ENCODE measurements at places on chromosomes 2 and 18.

DNA sequence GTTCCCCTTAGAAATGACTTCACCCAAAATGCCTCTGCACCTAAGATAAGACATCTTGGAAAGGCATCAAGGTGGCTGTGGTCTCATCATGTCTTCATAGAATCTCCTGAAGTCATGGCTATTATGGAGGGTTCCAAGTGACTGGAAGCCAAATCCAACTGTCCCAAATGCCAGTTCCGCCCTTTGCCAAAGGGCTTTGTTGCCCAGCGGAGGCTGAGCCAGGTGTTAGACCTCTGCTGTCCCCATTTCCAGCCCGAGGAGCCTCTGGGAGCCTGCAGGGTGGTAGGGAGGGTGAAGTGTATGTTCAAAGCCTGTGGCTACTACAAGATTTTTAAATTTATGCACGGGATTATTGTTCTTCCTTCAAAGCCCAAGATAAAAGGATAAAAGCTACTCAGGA is 25.7 kb downstream of the RHOB start:
- DNase-seq = no peak

- DNase-seq = no peak
Measured at GRCh38 chr2:98072442-98072841, 14.5 kb upstream of the VWA3B start.

DNA sequence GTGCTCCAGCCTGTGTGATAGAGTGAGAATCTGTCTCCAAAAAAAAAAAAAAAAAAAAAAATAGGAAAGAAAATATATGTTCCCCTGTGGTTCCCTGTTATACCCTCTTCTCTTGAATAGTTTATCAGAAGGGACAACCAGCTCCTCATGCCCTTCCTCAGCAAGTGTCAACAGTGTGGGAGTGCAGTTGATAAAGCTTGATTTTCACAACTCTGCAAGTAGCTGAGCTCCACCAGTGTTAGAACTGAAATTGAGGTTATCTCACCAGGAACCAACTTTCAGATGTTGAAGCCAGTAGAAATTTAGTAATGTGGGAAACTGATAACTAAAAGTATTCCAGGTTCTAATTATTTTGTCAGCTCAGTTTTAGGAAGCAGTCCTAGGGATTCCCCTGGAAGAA is 25.1 kb downstream of the NEDD4L start:
- DNase-seq = no peak

DNA sequence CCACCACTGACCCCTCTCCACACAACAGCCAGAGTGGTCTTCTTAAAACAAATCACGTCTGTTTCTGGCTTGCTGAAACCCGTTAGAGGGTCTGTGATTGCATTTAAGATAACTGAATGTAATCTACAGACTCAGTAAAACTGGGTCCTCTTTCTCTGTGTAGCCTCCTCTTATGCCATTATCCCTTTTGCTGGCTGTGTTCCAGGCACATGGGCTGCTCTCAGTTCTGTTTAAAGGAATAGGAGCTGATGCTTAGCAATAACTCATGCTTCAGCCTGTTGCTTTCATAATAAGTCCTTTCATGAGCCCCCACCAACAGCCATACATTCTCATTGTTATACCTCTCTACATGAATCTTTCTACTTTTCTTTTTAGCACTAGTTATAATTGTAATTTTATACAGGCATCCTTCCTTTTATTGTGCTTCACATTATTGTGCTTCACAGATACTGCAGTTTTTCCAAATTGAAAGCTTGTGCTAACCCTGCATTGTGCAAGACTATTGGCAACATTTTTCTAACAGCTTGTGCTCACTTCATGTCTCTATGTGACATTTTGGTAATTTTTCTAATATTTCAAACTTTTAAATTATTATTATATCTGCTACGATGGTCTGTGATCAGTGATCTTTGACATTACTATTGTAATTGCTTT is 782.6 kb downstream of the MBD2 start:
- no peak for DNase-seq

DNA sequence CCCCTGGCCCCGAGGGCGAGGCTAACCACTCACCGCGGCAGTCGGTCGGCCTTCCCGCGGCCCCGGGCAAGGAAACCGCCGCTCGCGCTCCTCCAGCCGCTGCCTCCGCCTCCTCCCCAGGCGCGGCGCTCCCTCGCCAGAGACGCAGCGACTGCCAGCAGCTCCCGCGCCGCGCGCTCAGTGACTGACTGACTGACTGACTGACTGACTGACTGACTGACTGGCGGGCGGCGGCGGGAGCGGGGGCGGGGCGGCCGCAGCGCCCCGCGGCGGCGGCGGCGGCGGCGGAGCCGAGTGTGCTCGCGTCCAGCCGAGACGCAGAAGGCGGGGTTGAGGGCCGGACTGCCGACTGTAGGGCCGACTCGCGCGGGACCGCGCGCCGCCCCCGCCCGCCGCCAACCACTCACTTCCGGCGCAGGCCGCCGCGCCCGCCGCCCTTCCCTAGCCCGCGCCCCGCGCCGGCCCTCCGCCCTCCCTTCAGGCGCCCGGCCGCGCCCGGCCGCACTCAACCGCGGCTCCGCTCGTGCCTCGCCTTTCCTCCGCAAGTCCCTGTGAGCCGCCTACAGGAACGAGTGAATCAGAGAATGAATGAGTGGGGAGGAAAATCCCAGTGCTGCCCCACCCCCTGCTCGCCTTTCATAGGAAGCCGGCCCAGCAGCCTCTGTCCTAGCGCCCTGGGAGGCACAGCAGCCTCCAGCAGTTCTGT is at the start of gene RAPH1:
Gene RAPH1 (minus strand): TSS at position 224 of the 706 bp plus-strand sequence. CDS start 39,948 bp downstream, outside the sequence.
- DNase-seq = peak; percentile 70

DNA sequence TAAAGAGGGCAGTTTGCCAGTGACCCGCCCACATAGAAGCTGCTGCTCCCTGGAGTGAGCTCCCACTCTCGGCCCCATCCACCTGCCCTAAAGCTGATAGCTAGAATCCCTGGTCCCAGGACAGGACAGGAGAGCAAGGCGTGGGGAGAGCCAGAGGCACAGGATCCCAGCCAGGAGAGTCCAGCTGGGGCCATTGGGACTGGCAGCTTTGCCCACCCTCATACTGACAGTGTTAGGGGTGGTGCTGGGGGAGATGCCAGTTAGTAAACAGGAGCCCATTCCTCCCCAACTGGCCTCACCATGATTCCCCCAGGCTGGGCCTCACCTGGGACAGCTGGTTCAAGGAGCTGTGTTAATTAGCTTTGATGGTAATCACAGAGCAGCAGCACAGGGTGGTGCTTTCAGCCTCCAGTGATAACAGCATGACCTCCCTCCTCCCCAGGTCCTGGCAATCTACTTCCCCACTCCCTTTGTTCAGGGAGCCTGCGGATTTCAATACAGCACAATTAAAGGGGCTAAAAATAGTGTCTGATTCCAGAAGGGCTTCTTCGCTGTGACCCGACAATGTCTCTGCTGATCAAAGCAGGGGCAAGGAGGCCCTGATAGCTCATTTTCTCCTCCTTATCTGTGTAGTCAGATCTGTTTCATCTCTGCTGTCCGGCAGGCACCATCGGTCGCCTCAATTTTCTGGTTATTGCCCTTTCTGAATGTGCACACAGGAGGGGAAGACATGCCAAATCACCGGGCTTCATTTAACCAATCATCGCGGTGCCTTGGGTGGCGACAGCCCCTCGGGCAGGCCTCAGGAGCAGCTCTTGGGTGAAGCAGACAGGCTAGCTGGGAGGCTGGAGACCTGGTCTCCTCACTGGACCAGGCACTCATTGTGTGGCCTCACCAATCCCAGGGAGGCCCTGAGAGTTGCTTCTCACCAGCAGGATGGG is 119.9 kb upstream of the TEX51 start:
- DNase-seq = no peak

DNA sequence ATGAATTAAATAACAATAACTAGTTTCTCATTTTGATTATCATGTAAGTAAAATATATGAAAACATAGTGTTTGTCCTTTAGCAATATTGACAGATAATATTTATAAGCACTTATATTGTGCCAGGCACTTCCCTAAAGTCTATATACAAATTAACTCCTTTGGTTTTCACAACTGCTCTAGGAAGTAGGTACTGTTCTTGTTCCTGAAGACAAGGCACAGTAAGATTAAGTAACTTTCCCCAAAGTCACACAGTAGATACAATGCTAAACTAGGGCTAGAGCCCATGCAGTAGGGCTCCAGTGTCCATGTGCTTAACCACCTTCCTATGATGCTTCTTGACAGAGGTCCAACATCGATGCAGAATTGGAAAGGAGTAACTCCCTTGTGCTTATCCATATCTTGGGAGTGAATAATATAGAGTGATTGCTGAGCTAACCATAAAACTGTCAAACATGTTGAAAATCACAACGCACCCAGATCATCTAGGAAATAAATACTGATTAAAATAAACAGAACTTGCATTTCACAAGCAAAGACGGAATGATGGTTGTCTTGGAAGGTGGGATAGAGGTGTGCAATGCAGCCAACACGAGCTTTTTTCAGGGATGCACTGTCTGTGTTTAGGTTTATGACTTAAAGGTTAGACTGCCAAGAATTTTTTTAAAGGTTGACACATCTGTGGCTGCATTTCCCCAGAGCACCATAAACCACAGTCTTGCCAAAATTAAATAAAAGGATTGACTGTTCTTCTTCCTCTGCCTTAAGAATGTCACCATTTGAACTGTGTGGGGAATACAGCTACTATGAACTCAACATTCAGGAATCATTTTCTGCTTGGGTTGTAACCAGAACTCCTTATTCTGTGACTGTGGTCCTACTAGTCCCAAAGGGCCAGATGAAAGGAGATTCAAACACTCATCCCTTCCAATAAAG is 80.8 kb downstream of the ANKRD44 start:
- DNase-seq = no peak

- DNase-seq = no peak
Measured at GRCh38 chr2:187916799-187917198, 362.6 kb upstream of the TFPI start.

DNA sequence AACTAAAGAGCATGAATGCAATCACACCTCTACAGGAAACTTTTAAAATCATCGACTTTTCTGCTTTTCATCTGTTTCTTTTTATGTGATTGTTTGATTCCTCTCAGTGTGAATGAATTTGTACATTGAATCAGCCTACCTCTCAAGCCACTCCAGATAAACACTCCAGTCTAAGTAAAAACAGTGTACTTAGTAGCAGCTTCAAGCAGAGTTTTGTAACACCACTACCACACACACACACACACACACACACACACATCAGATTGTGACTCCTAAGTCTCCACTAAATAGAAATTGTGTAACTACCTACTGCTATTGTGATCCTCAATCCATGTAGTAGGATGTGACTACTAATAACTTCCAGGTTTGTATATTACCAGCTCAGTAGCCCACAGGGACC is 65.3 kb upstream of the EPB41L5 start:
- DNase-seq = no peak

GRCh38 chr18:46182633-46183358 is 78.6 kb downstream of the HAUS1 start:
- DNase-seq = no peak

DNA sequence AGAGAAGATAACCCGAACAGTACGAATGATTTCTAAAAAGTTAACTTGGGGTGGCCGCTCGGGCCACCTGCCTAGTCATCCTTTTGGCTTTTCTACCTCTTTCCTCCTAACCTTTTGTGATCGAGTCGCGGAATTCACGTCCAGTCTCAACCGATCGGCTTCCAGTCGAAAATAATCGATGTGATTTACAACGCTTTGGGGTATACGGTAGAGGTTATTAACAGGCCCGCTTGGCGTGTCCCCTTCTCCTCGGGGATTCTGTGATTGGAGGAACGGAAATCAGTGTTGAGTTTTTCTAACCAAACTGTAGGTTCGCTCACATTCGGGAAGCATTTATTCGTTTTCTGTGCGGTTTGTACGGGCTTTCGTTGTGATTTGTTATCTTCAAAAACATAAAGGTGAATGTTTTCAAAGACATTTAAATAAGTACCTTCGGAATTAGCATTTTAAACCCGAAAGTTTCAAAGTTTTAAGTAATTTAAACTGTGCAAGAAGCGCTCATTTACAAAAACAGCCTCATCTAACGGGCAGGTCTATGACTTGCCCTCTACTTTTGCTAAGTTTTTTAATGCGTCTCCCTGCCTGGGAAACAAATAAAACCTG is 588 bp upstream of the FOXI3 start:
- DNase-seq = peak; percentile 6

DNA sequence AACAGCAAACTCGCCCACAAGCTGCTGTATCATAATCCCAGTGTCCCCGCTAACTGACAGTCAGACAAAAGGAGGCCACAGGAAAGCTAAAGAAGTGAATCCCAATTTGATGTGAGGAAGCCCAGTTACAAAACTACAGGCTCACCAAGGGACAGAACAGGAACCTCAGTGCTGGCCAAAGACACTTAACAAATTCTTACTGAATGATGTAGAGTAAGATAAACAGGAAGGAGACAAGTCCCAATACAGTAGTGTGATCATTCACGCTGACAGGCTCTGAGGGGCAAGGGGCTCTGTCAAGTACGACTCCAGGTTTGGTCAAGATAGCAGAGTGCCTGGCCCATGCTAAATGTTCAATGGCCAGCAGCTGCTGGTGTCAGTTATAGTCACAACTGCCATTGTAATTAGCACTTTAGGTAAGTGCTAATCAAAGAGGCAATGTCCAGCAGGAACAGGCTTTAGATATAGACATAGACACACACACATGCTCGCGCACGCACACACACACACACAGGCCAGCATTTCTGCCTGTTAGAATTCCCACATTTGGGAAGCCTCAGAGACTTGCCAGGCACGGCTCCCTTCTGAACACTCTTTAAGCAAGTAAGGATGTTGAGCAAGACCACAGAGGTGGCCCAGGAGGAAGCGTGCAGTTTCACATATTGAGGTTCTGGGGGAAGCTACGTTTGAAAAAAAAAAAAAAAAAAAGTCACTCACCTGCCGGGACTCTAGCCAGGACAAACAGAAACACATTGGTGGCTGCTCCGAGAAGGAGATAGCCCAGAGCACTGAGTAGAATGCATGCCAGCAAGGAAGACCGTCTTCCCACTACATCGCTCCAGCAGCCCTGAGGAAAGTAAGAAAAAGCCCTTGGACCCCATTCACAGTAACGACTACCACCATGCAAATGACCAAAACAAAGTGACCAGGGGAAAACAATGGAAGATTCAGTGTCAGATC is 35.4 kb upstream of the TMEM182 start:
- DNase-seq = no peak

DNA sequence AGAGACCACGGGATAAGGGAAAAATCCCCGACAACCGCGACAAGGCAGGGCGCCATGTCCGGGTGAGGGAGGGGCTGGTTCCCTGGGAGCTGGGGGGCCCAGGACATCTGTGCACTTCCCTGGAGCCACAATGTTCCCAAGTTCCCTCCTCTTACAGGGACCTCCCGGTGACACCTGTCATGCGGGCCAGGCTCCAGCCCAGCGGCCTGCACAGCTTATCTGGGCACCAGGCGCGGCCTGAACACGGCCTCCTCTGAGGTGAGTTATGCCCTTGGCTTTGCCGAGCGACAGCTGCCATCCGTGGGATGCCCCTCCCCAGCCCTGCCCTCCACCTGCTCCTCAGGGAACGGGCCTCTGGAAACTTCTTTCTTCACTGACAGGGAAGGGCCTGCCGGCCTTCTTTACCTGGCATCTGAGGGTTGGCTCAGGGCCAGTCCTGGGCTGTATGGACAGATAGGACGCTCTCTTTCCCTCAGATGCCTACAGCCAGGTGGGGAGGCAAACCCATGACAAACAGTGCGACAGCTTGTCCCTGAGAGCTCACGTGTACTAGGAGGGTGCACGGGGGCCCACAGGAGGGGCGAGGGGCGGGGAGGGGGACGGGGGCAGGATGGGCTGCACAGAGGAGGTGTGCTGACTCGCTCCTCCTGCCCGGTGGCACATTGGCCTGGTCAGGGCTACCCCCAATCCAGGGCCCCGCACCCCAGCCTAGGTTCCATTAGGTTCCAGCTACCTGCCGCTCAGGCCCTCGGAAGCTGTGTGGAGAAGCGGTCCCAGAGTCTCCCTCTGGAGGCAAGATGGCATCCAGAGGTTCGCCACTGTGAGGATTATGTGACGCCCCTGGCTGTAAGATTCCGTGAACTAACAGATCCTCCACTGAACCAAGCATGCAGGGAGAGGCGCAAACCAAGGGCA is 34.9 kb upstream of the HPCAL1 start:
- no peak for DNase-seq

Data from neural crest cell (in vitro differentiated cells).